ENCODE measurements at places on chromosomes 16 and 17.
A peak's percentile ranks its signal among the peaks of the same experiment; 100 is the strongest.

DNA sequence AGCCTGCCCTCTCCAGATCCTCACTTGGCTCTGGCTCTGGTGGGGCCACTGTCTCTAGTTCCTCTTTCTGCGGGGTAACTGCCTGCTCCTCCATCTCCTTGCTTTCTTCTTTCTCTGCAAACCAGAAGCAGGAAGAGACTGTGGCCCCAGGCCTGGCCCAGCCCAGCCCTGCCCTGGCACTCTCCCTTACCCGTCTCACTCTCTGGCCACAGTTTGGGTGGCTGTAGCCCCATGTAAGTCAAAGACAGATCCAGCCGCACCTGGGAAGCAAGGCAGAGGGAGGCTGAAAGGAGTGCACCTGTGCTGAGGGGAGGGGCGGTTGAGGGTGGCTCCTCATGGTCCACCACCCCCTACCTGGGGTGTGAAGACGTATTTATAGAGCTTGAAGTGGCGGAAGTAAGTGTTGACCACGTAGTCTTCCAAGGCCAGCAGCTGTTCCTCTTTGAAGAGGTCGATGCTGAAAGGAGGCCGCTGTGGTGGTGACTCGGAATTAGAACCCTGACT, 2.8 kb downstream of the CFAP119 start:
- DNase-seq, result no peak

DNA sequence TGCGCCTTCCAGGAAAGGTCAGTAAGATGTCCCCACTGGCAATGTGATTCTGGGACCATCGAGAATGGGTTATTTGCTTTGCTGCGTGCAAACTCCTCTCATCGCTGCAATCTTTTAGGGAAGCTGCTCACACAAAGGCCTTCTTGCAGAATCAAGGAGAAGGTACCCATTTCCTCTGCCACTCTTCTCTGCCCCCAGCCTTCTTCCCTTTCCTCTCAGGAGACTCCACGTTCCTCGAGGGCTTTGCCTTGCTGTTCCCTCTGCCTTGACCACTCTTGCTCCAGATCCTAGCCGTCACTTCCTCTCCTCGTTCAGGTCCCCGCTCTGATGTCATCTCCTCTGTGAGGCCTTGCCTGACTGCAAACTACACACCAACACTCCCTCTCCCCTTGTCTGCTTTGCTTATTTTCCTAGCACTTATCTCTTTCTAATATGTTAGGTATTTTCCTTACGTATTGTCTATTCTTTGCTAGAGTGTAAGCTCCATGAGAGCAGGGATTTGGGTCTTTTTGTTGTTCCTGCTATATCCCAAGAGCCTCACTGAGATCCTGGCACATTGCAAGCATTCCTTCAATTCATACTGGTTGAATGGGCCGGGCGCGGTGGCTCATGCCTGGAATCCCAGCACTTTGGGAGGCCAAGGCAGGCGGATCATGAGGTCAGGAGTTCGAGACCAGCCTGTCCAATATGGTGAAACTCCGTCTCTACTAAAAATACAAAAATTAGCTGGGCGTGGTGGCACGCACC, 5.3 kb upstream of the CRK start:
- DNase-seq, result no peak

GRCh38 chr17:51119415-51120356, 982 bp downstream of the SPAG9 start:
- DNase-seq, result peak; percentile 34

- no peak for DNase-seq
Measured at GRCh38 chr16:57146040-57146647, 39.7 kb downstream of the PSME3IP1 start.

- DNase-seq, result peak; percentile 65
Measured at GRCh38 chr16:51151435-51151960, 428 bp upstream of the SALL1 start.

GRCh38 chr17:933312-934073, 46.1 kb downstream of the NXN start:
- DNase-seq, result peak; percentile 87

- no peak for DNase-seq
Measured at GRCh38 chr17:54835015-54835414, 65.6 kb upstream of the TOM1L1 start.

- DNase-seq, result no peak
Measured at GRCh38 chr16:72905581-72905980, 142.3 kb downstream of the ZFHX3 start.

DNA sequence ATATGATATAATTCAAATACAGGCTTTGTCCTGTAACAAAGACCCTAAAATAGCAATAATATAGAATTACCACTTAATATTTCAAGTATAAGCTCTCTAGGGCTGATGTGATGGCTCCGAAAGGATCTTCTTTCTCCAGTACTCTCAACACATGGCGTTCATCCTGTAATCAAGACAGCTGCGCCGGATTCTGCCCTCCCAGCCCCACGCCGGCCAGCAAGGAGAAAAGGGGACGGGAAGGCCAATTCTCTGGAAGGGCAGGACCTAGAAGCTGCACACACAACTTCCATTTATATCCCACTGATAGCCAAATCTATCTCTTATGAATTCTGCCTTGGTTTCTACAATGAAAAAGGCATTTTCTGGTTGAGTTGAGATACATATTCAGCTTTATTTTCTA, 32.0 kb downstream of the CCDC182 start:
- DNase-seq, result no peak

DNA sequence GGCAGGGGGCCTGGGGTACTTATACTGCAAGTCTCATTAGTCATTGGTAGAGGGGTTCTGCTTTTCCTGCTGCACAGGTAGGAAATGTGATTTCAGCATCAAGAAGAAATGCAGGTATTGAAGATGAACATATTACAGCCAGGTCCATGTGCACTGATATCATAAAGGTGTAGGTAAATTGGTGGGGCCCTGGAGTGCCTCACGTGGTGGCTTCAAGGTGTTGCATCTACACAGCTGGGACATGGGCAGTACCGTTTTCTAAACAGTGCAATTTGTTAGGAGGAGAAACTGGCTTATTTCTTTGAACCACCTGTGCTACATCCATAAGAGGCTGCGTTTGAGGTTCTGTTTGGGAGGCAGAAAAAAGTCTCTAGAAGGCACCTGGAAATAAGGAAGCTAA, 618.1 kb upstream of the RBFOX1 start:
- DNase-seq, result no peak

GRCh38 chr16:11670171-11671131, 2.2 kb downstream of the SNN start:
- DNase-seq, result no peak

- DNase-seq, result no peak
Measured at GRCh38 chr16:582218-582613, 7.7 kb upstream of the RAB40C start.

GRCh38 chr17:6480303-6480675, 36.0 kb downstream of the PIMREG start:
- no peak for DNase-seq

GRCh38 chr17:22277595-22277994, 585.3 kb downstream of the KCNJ18 start:
- DNase-seq, result no peak

DNA sequence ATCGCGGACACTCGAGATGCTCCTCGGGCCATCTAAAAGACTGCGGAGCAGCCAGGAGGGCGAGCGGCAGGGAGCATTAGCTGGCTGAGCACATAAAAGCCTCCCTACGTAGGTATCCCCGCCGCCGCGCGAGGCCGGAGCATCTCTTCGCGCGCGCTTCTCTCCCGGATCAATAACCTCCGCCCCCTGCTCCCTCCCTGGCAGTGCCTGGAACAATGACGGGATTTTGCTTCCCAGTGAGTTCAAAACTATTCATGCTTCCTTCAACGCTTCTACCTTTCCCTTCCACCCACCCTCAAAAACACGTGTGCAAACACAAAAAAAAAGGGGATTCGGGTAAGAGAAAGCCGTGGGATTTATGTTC, 984 bp downstream of the CENPV start:
- peak; percentile 43 for DNase-seq

- DNase-seq, result no peak
Measured at GRCh38 chr16:56360117-56361008, 65.0 kb downstream of the AMFR start.

GRCh38 chr16:77432264-77432663, 2.6 kb downstream of the ADAMTS18 start:
- DNase-seq, result no peak

- DNase-seq, result no peak
Measured at GRCh38 chr16:159136-159849, 6.5 kb upstream of the HBM start.

- no peak for DNase-seq
Measured at GRCh38 chr16:26724189-26724588, 342.5 kb upstream of the C16orf82 start.

GRCh38 chr17:82333279-82334171, at the start of gene SECTM1:
Gene SECTM1 (minus strand): TSS chr17:82333766. CDS start chr17:82327240, 6,526 bp downstream.
- DNase-seq, result peak; percentile 59

- no peak for DNase-seq
Measured at GRCh38 chr16:55434000-55434399, 45.0 kb upstream of the MMP2 start.

- DNase-seq, result no peak
Measured at GRCh38 chr16:73717266-73717974, 579.2 kb upstream of the PSMD7 start.

GRCh38 chr17:55576996-55577586, 65.8 kb upstream of the SMIM36 start:
- peak; percentile 51 for DNase-seq

GRCh38 chr17:859061-859823, 77.1 kb downstream of the MRM3 start:
- DNase-seq, result no peak

All from MG63 (cell line).